ENCODE measurements at places on chromosomes 2 and 18.
A peak's percentile ranks its signal among the peaks of the same experiment; 100 is the strongest.

GRCh38 chr2:196170606-196171247 lies 651 bp downstream of the STK17B start:
- no peak for DNase-seq

- DNase-seq: no peak
Measured at GRCh38 chr2:207291625-207292252, 126.0 kb upstream of the KLF7 start.

- DNase-seq: no peak
Measured at GRCh38 chr2:224166654-224167053, 127.6 kb upstream of the SERPINE2 start.

DNA sequence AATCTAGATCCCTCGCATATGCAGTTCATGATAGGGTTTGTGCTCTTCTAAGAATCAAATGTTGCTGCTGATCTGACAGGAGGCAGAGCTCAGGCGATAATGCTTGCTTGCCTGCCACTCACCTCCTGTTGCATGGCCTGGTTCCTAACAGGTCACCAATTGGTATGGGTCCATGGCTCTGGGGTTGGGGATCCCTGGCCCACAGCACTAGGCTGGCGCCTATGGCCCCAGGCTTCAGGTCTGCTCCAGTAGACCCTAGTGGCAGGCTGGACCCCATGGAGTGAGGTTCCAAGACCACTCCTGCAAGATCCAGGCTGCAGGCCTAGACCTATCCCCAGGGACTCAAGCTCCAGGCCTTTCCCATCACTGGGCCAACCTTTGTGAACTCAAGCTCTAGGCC lies 102.3 kb downstream of the SPHKAP start:
- no peak for DNase-seq

DNA sequence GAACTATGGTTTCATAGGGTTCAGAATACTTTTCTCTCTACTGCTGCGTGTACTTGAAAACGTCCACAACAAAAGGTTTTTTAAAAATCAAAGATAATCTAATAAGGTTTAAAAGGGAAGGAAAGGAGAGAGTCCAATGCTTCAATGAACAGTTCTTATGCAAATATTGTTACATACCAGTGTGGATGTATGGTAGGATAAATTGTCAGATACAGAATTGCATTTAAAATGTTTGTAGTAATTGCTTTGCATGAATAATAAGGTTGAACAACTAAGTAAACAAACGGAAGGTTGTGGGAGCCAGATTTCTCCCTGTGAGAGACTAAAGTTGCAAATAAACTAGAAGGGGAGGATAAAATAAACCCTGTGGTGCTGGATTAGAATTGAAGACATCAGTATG lies 53.8 kb upstream of the RBBP8 start:
- DNase-seq: no peak

DNA sequence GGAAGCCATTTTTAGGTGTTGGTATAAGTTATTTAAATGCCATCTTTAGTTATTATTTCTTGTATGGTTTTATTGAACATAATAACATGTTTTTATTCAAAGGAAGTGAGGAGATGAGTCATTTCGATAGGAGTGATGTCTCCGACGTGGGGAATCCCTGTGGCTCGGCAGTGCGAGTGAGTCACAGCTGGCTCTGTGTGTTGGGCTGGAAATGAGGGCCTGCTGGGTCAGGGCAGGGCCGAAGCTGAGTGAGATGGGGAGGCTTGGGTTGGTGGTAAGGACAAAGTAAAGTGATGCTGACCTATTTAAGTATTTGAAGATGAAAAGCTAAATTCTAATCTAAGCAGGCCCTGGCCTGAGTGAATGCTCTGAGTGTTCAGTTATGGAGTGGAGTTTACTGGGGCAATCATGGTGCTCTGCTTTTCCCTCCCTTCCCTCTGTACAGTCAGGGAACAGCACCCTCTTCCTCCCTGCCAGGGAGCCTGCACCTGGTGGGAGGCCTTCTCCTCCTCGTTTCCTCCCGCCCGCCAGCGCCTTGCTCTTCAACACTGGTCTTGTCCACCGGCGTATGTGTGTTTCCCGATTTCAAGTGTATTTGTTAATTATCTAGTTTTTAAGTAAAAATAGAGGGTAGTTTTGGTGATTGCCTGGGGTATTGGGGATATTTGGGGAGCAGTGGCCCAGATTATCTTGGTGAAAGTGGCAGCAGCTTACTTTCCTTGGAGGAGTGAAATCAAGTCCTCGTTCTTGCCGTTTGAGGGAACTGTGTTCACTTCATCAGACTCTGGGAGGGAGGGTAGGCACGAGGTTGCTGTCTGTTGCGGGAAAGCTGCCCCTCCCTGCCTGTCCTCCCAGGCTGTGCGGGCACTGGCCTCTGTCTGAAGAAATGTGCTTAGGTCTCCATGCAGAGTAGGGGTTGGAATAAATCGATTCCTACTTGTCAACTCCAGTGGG lies 157.0 kb downstream of the LDLRAD4 start:
- peak; percentile 27 for DNase-seq

- no peak for DNase-seq
Measured at GRCh38 chr2:145617906-145618305, 1098.0 kb upstream of the ZEB2 start.

DNA sequence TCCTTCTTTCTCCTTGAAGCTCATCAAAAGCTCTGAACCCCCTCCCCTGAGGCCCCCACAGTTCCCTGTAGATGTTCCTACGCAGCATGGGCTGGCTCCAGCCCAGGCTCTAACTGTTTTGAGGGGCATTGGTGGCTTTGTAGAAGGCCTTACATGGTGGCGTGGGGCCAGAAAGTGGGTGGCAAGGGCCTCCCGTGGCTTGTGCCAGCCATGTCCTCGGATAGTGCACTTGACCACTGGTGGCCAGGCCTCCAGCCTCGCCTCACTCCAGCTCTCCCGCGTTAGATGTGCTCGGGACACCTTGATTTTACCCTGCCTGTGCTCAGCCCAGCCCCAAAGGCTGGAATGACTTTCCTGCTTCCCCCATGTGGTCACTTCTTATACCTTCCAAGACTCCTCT lies 92.9 kb downstream of the TWIST2 start:
- no peak for DNase-seq

- DNase-seq: no peak
Measured at GRCh38 chr2:191620144-191620543, 57.8 kb upstream of the NABP1 start.

DNA sequence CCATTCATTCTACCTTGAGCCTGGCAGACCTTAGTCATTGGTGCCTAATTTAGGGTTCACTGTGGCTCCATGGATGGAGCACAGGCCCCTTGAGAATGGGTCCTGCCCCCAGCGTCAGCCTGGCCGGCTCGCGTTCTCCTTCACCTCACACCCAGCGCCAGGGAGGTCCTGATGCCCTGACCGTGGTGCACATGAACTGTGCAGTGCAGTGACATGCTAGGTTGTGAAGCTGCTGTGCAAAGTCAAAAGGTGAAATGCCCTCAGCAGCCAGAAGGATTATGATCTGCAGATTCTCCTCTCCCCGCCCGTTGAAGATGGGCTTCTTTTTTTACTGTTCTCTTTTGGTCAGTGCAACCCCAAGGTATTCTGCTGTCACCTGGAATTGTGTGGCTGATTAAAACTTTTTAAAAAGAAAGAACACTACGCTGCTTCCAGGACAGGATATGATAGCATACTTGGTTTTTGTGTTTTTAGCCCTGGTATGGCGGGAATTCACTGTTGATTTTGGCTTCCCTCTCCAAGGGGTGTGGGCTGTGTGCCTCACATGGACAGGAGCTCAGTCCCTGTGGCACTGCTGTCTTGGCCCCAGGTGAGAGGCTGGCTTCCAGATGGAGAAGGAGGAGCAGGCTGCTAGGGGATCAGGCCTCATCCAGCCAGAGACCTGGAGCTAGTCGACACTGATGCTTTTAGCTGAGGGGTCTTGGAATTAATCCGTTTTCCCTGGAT lies 49.4 kb upstream of the MCFD2 start:
- no peak for DNase-seq

- DNase-seq: no peak
Measured at GRCh38 chr2:236976266-236977062, 109.2 kb upstream of the COPS8 start.

DNA sequence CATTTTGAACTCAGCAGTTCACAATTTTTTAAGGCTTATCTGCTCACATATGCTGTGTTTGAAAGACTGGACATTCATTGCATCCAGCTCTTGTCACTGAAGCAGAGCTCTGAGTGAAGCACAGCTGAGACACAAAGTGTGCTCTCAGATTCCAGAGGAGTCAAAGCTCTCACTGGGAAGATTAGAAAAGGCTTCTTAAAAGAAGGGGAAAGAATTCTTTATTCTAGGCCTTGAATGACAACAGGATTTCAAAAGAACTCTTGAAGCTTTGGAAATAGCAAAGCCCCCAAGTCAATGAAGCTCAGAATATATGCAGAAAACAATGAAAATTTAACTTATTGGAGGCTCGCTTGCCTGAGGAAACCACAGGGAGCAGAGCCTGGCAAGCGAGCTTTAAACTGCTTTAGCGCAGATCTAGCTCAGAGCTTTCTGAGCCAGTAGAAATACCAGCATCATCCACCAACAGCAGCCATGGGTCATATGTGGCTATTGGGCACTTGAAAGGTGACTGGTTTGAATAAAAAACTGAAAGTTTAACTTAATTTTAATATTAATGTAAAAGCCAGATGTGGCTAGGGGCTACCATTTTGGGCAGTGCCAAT lies 369.7 kb downstream of the OSR1 start:
- DNase-seq: no peak

DNA sequence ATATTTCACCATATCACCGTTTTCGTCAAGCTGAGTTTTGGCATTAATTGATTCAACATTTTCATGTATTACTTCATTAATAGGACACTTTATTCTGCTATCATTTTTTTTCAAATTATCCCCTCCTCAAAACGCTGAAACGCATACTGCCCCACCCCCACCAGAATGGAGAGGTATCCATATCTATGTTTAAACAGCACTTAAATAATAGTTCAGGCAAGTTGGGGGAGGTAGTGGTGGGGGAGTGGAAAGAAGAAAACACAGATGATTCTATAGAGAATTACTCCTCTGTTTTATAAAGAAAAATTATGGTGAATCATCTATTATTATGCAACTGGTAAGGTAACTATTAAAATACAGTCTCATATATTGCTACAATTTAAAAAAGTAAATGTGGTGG lies 314.4 kb upstream of the ZEB2 start:
- no peak for DNase-seq

GRCh38 chr2:209426432-209426831 lies 2.6 kb downstream of the MAP2 start:
- DNase-seq: peak; percentile 79

DNA sequence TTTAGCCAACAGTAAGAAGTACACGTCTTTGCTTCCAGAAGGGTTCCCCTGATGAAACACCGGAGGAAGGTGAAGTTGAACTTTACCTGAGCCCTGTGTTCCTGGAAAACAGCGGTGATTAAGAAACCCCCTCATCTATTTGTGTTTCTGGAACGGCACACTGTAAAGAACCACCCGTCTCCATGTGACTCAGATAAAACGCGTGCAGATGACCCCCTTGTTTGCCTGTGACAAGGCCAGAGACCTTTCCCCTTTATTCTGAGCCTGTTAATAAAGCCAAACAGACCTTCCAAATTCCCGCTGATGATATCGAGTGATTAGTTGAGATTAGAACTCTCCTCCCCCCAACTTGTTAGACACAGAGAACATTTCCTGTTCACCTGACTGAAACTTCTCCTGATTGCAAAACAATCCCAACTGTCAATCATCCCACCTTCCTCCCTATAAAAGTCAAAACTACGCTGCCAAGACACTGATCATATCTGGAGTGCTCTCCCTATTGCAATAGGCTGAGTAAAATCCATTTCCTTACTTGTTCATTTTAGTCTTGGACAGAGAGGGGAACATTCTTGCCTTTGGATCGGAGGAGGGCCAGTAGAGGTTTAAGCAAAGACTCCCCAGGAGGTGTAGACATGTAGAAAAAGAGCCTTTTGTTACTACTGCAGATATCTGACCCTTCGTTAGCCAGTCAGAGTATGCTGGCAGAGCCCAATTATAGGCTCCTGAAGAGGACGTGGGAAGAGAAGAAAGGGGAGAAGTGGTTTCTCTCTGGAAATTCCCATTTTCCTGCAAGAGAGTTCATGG lies 914 bp upstream of the IWS1 start:
- peak; percentile 38 for DNase-seq

DNA sequence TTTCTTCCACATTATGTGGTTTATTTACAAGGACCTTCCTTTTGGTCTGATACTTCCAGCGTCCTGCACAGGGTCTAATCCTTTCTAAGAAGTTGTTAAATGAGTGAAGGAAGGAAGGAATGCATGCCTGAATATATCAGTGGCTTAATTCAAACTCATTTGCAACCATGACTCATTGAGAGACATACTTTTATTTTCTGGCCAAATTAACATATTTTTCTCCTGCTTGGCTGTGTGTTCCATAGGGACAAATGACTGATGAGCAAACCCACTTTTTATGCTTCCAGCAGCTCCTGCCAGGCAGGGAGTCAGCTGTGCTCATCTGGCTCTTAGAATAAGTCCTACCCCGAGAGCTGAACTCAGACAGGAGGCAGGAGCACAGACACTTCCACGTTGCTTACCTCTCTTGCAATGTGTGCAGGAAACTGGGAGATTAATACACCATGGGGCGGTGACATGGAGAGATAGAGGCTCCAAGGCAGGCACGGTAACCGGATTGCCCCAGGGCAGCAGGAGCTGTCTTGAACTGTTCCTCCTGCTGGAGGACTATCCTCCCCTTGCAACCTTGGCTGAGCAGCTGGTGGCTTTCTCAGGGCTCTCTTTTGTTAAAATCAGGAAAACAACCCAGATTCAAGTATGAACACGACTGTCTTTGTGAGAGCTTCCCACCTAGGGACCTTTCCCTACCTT lies 667.5 kb upstream of the HS6ST1 start:
- DNase-seq: no peak

DNA sequence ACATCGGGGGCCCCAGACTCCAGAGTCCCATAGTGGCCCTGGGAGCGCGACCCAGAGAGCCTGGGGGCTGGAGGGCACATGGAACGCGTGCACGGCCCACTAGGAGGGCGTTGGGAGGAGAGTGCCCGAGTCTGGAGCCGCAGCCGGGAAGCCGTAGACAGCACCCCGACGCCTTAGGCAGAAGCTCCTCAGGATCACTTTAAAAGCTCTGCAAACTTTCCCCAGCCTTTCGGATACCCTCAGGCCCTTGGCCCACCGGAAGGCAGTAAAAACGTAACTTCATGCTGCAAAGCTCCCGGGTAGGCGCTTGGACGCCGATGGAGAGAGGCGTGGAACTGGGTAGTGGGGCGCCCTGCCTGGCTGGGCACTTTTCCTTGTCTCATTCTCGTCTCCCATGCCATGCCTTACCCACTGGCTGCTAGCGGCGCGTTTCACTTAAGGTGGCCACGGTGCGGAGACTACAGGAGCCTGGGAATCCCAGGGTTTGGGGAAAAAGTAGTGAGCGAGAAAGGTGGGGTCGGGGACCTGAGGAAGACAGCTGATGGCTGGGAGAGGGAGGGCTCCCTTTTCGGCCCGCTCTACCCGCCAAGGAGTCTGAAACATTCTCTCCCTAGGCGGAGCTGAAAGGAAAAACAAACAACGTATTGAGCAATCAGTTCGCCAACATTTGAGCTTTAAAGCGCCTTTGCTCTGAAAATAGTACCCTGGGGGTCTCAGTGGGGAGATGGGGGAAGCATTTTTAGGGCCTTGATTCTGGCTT lies 141.8 kb downstream of the MEIS1 start:
- no peak for DNase-seq

DNA sequence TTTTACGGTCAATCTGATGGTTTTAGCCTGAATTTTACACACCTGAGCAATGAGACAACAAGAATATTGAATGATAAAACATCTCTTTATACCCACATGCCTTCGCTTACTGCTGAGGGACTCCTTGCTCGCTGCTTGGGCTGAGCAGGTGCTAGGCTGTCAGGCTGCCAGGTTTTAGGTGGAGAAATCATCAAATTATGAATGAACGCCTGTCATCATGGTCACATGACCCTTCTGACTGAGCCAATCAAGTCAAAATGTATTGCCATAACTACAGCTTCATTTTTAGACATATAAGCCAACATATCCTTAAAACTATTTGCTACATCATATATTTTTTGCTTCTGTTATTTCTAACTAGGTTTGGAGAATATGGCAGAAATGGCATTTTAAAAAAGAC lies 274.0 kb downstream of the LNPK start:
- DNase-seq: no peak

Data from SHP77 treated with DMSO at 0.1 percent for 48 hours (cell line).